ENCODE measurements at places on chromosomes 3 and 15.

DNA sequence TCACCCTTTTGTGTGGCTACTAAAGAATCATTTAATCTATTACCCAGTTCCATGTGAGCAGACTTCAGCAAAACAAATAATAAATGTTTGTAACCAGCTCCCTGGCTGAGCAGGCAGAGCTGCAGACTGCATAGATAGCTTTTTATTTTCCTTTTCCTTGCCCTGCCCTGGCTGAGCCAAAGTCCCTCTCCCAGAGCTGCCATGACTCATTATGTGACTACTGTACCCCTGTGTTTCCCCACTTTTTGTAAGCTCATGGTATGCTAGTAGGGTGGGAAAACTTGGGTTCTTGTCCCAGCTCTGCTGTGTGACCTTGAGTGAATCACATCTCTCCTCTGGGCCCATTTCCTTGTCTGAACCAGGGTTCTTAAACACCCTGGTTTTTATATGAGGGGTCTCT lies 127.5 kb downstream of the CLSTN2 start:
- no peak for DNase-seq

GRCh38 chr3:180332608-180333007 lies 269.4 kb upstream of the TTC14 start:
- DNase-seq = no peak

DNA sequence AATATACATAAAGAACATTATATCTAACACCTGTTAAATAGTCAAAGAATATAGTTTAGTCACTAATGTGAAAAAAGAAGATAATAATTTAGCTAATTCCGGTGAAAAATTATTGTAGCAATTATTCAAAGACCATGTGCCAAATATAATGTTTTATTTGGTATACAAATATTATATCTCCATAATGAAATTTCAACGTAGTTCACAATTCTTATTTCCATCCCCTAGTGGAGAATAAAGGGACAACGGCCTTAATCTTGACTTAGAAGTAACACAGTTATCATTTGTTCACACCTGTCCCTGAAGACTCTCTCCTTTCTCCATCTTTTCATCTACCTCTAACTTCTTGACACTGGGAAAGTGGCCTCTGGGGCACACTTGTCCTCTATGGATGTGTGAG lies 213.4 kb downstream of the ERC2 start:
- no peak for DNase-seq

DNA sequence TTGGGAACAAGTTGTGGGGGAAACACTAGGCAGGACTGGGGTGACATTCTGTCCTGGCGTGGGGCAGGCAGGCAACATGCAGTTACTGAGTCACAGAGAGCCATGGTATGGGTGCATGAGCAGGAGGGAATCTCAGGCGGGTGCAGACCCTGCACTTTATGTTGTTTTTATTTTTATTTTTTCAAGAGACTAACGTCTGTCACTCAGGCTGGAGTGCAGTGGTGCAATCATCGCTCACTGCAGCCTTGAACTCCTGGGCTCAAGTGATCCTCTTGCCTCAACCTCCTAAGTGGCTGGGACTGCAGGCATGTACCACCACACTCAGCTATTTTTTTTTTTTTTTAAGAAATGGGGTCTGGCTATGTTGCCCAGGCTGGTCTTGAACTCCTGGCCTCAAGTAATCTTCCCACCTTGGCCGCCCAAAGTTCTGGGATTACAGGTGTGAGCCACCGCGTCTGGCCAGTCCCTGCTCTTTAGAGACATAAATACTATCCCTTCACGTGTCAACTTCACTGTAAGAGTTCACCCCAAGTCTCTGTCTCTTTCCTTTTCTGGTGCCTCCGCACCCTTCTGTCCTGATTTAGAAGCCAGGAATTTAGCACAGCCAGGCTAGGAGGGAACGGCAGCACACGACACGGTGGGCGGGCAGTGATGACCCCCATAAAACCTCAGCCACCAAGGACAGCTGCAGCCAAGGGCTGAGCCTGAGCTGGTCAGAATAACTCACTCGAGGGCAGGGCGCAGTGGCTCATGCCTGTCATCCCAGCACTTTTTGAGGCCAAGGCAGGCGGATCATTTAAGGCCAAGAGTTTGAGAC lies 72.8 kb upstream of the IQSEC1 start:
- DNase-seq = no peak

DNA sequence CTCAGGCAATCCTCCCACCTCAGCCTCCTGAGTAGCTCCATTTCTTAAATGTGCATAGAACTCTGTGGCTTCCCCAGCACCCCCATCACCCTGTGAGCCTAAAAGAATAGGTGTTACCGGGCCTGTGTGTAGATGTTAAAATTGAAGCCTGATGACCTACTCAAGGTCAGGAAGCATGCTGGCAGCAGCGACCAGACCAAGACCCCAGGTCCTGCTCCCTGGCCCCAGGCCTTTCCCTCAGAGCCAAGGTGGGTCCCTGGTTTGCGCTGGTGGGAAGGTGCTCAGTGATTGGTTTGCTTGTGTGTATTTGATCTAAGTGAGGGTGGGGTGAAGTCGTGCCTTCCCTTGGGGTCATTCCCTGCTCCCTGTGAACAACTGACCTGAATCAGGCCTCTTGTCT lies 18.4 kb upstream of the CRABP1 start:
- no peak for DNase-seq
